B cell (primary cell): ENCODE measurements at places on chromosomes 1 and 21.

GRCh38 chr1:176826265-176826664 lies 338.2 kb downstream of the ASTN1 start:
- no peak overlapping the region for H3K4me3 ChIP-seq
- no peaks in the 10 kb centered on the region for H3K4me1 ChIP-seq
- no peak for DNase-seq
- no peaks in the 10 kb centered on the region for H3K36me3 ChIP-seq
- no peaks in the 10 kb centered on the region for H3K27me3 ChIP-seq

GRCh38 chr1:13597166-13597565 lies 13.5 kb downstream of the PDPN start:
- no peak for DNase-seq
- no peaks in the 10 kb centered on the region for H3K27me3 ChIP-seq
- H3K4me3 ChIP-seq, result no peak overlapping the region
- H3K27ac ChIP-seq, result no peak overlapping the region
- H3K36me3 ChIP-seq, result no peaks in the 10 kb centered on the region

DNA sequence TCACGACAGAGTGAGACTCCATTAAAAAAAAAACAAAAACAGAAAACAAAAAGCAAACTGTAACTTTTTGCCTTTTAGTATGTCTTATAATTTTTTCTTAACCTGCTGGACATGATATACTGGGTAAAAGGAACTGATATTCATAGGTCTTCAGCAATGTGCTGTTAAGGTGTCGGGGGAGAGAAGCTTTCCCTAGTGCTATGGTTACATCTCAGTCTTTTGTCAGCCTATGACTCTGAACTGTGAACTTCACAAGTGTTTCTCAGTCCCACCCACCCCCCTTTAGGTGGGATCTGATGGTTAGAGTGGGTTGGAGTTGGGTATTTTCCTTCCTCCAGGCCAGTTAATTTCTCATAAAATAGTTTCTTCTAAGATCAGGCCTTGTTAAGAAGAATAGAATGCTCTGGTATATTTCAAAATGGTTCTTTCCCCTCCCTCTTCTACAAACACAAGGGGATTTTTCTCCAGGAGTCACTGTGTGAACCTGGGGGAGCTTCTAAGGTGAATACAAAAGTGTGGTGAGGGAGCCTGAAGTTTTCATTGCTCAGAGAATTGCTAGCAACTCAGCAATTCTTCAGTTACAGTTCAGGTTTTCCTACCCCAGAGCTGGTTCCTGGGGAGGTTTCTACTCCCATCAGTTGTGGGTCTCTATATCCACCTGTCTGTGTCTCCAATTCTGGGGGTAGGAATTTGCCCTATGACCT lies 16.1 kb upstream of the EDARADD start:
- no peak overlapping the region for H3K4me3 ChIP-seq
- no peaks in the 10 kb centered on the region for H3K36me3 ChIP-seq
- DNase-seq, result no peak
- no peak overlapping the region for H3K27ac ChIP-seq
- no peaks in the 10 kb centered on the region for H3K4me1 ChIP-seq

DNA sequence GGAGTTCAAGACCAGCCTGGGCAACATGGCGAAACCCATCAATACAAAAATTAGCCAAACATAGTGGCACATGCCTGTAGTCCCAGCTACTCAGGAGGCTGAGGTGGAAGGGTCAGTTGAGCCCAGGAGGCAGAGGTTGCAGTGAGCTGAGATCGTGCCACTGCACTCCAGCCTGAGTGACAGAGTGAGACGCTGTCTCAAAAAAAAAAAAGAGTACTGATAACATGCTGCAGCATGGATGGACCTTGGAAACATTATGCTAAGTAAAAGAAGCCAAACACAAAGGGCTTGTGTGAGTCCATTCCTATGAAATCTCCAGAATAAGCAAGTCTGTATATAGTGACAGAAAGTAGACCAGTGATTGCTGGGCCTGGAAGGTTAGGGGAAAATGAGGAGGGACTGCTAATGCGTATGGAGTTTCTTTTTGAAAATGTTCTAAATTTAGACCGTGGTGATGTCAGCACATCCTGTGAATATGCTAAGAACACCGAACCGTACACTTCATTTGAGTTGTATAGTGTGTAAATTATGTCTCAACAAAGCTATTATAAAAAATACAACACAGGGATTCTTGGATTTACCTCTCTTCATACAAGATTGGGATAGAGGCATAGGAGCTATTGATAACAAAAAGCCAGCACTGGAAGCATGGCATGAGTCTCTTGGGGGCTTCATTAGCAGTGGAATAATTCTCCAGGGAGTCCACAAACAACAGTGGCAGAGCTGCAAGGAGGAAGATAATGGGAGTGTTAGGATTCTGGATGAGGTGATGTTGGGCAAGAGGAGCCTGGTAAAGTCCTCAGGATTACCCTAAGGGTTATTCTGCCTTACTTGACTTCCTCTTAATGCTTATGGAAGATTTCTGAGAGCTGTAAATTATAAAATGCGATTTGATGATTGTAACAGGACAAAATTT lies 73.5 kb downstream of the TTC3 start:
- H3K27me3 ChIP-seq, result no peaks in the 10 kb centered on the region
- H3K36me3 ChIP-seq, result peaks cover 45% of the 10 kb centered on the region
- no peaks in the 10 kb centered on the region for H3K4me1 ChIP-seq
- DNase-seq, result no peak
- no peak overlapping the region for H3K4me3 ChIP-seq

- H3K27ac ChIP-seq, result no peak overlapping the region
- DNase-seq, result no peak
- no peak overlapping the region for H3K4me3 ChIP-seq
Observed at GRCh38 chr1:166350490-166350889, 183.7 kb upstream of the FAM78B start.

- peak overlapping the region; percentile 18 for H3K27ac ChIP-seq
- H3K27me3 ChIP-seq, result no peaks in the 10 kb centered on the region
- peak; percentile 71 for DNase-seq
- H3K36me3 ChIP-seq, result no peaks in the 10 kb centered on the region
Observed at GRCh38 chr21:45555557-45556301, 13.5 kb upstream of the SLC19A1 start.

- no peak for DNase-seq
- no peak overlapping the region for H3K27ac ChIP-seq
Observed at GRCh38 chr1:234620272-234621126, 10.5 kb upstream of the IRF2BP2 start.

DNA sequence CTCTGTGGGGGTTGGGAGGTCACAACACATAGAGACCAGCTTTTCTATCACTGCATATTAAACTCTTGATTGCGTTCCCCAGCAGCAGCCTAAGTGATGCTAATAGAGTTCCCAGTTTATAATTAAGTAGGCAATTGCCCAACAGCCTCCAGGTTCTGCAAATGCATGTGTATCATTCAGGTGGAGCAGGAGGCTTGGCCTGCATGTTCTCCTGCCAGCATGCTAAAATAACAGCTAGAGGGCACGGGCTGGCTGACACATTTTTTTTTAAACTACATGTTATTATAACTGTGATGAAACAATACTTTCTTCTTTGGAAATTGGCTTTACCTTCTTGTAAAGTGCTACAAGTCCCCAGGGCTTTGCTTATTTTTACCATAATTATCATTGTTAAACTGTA lies 10.4 kb downstream of the TCHH start:
- H3K27ac ChIP-seq, result no peak overlapping the region
- no peak for DNase-seq
- peaks cover 17% of the 10 kb centered on the region for H3K4me1 ChIP-seq
- peaks cover 40% of the 10 kb centered on the region for H3K27me3 ChIP-seq
- no peaks in the 10 kb centered on the region for H3K36me3 ChIP-seq

DNA sequence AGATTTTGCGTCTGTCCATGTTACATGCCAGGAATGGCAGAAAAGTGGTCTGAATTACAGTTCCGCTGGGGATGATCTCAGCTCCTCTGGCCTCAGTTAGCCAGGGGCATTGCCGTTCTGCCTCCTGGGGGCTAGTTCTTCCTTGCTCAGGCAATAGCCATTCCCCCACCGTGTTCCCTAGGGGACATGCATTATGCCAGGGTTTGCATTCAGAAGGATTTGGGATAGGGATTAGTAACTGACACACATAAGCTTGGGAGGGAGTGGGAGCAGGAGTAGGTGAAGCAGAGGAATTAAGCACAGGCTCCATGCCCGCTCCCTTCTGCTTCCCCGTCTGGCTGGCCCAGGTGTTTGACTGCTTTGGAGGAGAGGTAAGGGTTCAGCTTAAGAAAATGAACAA lies 12.7 kb downstream of the LRRC71 start:
- no peak overlapping the region for H3K27ac ChIP-seq
- H3K4me3 ChIP-seq, result no peak overlapping the region
- DNase-seq, result no peak
- H3K36me3 ChIP-seq, result no peaks in the 10 kb centered on the region
- H3K4me1 ChIP-seq, result no peaks in the 10 kb centered on the region

DNA sequence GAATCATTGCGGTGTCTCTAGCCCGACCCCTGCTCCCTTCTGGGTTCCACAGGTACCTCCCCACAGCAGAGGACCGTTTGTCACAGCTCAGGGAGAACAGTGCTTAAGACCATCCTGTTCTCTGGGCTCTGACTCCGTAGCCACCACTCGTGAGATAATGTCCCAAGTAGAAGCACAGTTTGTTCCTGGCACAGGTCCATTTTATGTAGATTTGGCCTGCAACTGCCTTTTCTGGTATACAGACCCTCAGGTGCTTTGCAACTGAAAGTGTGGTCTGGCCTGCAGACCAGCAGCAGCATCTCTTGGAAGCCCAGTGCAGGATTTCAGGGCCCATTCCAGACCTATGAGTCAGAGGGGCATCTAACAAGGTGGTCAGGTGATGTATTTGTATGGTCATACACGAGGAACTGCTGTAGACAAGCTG lies 28.4 kb upstream of the TMEM125 start:
- H3K27ac ChIP-seq, result no peak overlapping the region
- peaks cover 31% of the 10 kb centered on the region for H3K4me1 ChIP-seq
- DNase-seq, result no peak
- H3K4me3 ChIP-seq, result no peak overlapping the region

- H3K27ac ChIP-seq, result no peak overlapping the region
- H3K4me3 ChIP-seq, result no peak overlapping the region
- no peaks in the 10 kb centered on the region for H3K36me3 ChIP-seq
Observed at GRCh38 chr1:86137436-86137835, 19.1 kb downstream of the COL24A1 start.

GRCh38 chr1:15153842-15154479 lies 414 bp downstream of the TMEM51 start:
- no peak overlapping the region for H3K4me3 ChIP-seq
- no peaks in the 10 kb centered on the region for H3K36me3 ChIP-seq
- DNase-seq, result peak; percentile 15
- no peak overlapping the region for H3K27ac ChIP-seq
- H3K4me1 ChIP-seq, result peaks cover 31% of the 10 kb centered on the region
- H3K27me3 ChIP-seq, result peaks cover 45% of the 10 kb centered on the region

- peak overlapping the region; percentile 98 for H3K4me3 ChIP-seq
- DNase-seq, result peak; percentile 70
- H3K4me1 ChIP-seq, result peaks cover 70% of the 10 kb centered on the region
- H3K27me3 ChIP-seq, result no peaks in the 10 kb centered on the region
Observed at GRCh38 chr1:204495078-204495753, 611 bp upstream of the PIK3C2B start.

- H3K36me3 ChIP-seq, result no peaks in the 10 kb centered on the region
- no peak overlapping the region for H3K27ac ChIP-seq
- DNase-seq, result no peak
Observed at GRCh38 chr1:20362856-20363255, 72.2 kb downstream of the VWA5B1 start.
